ENCODE measurements at places on chromosomes 3 and 15.

DNA sequence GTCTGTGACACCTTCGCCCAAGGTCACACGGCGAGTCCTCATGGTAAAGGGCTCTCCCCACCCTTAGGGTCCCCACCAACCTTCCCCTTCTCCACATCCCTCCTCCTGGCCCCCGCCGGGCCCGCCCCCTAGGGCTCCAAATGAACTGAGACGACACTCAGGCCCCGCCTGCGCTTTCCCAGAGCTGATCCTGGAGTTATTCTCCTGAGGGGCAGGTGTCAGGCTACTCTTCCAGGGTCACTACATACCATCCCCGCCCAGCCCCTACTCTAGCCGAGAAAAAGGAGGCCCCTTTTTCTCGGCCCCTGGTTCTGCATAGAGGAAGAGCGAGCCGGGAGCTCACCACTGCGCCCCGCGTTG is 292 bp downstream of the USP4 start:
- no peak for DNase-seq

DNA sequence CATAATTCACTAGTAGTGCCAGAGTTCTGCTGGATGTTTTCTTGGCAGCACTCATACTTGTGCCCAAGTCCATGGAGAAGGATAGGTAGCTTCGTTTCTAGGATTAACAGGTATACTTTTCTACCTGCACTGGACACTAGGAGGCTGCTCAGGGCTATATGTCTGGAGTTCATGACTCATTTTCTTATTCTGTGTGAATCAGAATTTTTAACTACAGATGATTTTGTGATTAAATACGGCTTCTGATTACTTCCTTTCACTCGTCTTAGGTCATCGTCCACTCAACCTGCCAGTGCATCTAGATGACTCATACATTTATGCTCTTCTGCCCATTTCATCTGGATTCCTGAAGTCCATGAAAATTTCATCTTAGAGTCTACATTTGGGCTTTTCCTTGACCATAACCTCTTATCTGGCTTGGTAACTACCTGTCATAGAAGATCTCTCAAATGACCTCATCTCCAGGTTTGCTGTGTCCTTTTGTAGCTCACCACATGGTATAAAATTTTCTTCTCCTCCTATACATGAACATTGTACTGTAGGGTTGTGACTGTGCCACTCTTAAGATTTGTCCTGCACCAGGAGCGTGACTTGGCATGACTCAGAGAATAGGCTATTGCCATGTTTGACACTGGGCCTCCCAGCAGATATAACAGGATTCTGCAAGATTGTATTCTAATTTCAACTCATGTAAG is 66.7 kb upstream of the GCSAM start:
- no peak for DNase-seq

DNA sequence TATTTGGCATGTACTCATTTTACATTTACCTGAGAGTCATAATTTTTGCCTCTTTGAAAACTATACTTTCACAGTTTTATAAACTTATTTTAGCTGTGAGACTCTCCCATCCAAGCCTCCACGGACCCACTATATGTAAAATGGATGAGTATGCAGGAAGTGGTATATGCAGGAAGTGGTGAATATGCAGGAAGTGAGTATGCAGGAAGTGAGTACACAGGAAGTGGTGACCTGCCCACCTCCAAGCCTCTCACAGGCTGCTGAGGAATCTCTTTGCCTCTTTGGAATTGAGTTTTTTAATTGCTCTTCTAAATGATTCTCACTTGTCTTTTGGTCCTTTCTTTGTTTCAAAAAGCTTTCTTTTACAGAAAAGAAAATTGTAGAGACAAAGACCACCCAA is 85.2 kb downstream of the KBTBD8 start:
- no peak for DNase-seq

GRCh38 chr15:45139770-45140169 is 10.0 kb downstream of the DUOX1 start:
- DNase-seq: no peak

- no peak for DNase-seq
These were observed 47.1 kb downstream of the SLC12A1 start for GRCh38 chr15:48253172-48253571.

DNA sequence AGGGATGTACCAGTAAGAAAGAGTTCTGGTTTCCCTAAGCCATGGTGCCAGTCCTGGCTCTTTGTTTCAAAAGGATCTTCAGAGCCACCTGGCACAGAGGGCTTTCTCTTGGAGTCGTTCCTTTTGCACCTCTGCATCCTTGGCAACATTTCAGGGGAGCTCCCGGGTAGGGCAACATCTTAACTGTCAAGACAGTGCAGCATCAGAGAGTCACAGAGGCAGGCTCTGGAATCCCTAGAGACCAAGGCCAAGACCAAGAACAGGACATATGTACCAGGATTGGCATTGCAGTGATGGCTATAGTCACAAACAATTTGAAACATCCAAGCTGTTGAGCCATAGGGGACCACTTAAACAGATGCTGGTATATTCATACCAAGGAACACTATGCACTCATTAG is 129.4 kb upstream of the ADPGK start:
- DNase-seq: no peak

- DNase-seq: no peak
These were observed 35.3 kb upstream of the B3GNT5 start for GRCh38 chr3:183217548-183218332.

- no peak for DNase-seq
These were observed 6.0 kb upstream of the PLCB2 start for GRCh38 chr15:40313531-40314398.
